ENCODE measurements at places on chromosomes 4 and X.

- no peak for DNase-seq
Measured at GRCh38 chr4:158870282-158870625, 101.4 kb downstream of the FNIP2 start.

DNA sequence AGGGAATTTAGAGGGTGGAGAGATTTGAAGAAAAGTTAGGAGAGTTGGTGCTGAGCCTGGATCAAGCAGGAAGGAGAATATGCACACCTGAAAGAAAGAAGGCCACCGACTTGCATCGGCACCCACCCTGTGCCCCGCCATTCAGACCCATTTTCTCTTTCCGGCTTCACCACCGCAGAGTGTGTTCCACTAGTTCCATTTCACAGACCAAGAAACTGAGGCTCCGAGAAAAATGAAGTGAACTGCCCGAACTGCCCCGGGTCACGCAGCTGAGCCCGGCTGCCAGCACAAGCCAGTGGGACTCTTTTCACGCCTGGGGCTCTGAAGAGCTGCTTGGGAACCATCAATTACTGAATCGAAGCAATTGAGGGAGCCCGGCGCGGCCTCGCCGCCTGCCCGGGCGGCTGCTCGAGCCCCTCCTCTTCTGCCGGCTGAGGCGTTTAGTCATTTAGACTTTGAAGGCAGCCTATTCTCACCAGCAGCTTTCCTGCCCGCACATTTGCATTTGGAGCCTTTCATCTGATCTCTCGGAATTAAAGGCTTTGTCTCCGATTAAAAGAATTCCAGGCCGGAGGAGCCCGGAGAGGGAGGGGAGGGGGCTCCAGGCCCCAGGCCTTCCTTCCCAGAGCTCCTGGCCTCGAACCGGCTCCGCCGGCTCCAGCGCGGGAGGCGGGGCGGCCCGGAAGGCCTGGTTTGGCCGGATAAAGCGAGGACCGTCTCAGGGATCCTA lies 140.2 kb upstream of the PJA1 start:
- DNase-seq: no peak

- DNase-seq: no peak
Measured at GRCh38 chr4:183499801-183500200, 5.1 kb upstream of the ING2 start.

- DNase-seq: no peak
Measured at GRCh38 chr4:161841759-161842158, 322.0 kb downstream of the FSTL5 start.

DNA sequence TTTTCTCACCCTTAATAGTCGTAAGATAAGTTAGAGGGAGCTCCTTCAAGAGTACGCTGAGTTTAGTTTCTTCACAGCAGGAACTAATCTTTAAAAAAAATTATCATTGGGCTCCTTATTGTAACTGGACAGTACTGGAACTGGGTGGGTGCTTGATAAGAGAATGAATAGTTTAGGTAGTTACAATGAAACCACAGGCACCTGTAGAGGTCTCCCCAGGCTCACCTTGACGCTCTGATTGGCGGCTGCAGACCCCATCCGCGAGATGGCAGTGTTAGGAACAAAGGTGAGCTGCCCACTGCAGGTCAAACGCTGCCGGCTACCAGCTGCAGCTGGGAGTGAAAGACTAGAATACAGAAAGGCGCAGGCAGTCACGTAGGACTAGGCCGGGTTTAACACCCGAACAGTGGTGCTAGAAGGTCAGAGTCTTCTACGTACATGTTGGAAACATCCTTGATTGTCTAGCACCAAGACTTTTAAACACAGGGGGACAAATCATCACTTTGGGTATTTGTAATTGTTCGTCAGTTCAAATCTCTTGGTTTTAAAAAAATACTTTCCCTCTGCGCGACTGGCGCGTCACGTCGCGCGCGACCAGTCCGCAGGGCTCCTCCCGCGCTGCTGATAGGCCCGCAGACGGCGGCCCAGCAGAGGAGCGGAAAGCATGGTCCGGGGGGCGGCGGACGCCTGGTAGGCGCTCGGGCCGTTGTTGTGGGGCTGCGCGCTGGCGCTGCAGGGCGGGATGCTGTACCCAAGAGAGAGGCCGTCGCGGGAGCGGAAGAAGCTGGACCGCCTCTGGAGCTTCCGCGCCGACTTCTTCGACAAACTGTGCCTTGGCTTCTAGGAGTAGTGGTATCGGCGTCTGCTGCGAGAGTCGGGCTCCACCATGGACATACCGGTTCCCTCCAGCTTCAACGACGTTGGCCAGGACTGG lies 45.6 kb downstream of the SMARCA5 start:
- peak; percentile 20 for DNase-seq

GRCh38 chr4:88957570-88957969 lies 99.4 kb downstream of the FAM13A start:
- DNase-seq: no peak

DNA sequence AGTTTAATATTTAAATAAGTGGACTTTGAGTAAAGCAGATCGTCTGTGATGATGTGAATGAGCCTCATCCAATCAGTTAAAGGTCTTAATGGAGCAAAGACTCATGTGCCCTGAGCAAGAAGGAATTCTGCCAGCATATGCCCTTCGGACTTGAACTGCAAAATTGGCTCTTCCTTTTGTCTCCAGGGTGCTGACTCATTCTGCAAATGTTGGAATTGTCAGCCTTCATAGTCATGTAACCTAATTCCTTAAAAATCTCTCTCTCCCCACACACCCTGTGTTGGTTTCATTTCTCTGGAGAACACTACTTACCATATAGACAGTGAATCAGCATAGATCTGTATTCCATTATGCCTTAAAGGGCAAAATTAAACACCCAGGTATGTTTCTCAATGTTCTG lies 609.8 kb upstream of the GALNTL6 start:
- no peak for DNase-seq
